ENCODE measurements at places on chromosomes 3 and 15. TPM values are rescaled to one million over a fixed set of nuclear protein-coding genes. Genes with fewer than 3 reads are reported as not detected.

Gene RBPMS2
- 5.2 TPM for polyA plus RNA-seq

Gene SNTN
- not detected for polyA plus RNA-seq

Gene KY
- polyA plus RNA-seq: 86.8 TPM

Gene IL12A
- polyA plus RNA-seq: 0.74 TPM

Gene ZNF385D
- 30.2 TPM for polyA plus RNA-seq

Gene CCDC80
- 58.4 TPM for polyA plus RNA-seq

Gene DUOX2
- 0.58 TPM for polyA plus RNA-seq

Gene SPG21
- polyA plus RNA-seq: 89.1 TPM

Gene DAZL
- not detected for polyA plus RNA-seq

Gene SHQ1
- polyA plus RNA-seq: 14.6 TPM

Gene DNAH1
- 3.5 TPM for polyA plus RNA-seq

Gene CCR8
- not detected for polyA plus RNA-seq

Gene NR2E3
- polyA plus RNA-seq: 9.5 TPM

Gene FYCO1
- polyA plus RNA-seq: 25.9 TPM

Gene GALNT15
- 1.3 TPM for polyA plus RNA-seq

Gene KLHL40
- polyA plus RNA-seq: 93.7 TPM

Gene CIB2
- 33.4 TPM for polyA plus RNA-seq

Gene PATL2
- 0.64 TPM for polyA plus RNA-seq

All from muscle of arm (tissue), 14 donors.